Bone marrow (tissue), 2 donors: ENCODE measurements at places on chromosomes 6 and 20.

GRCh38 chr6:33088258-33088930 is 12.6 kb downstream of the HLA-DPB1 start:
- no peak for DNase-seq

- DNase-seq, result peak; percentile 97
Observed at GRCh38 chr6:110944681-110945151, 13.8 kb upstream of the GTF3C6 start.

GRCh38 chr6:137882225-137882961 is 15.3 kb downstream of the TNFAIP3 start:
- no peak for DNase-seq

GRCh38 chr6:35016502-35017321 is 124.4 kb downstream of the TCP11 start:
- no peak for DNase-seq

GRCh38 chr20:2564406-2564805 is 28.0 kb downstream of the TMC2 start:
- DNase-seq, result no peak

DNA sequence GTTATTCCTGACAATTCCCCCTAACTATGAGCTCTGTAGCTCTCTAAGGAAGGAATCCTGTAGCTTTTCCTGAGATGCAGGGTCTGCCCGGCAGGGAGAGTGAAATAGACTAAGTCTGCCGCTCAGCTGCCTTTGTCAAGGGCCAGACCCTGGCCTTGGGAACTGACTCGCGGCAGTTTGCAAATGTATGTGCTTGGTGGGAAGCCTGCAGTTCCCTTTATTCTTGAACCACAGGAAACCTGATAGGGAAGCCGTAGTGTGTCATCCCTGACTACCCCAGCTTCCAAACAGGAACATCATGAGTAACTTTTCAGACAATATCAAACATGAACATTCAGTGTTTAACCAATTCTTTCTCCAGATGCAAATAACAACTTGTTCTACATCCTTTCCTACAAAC is 78.7 kb upstream of the IFNGR1 start:
- no peak for DNase-seq

GRCh38 chr20:25985597-25985996 is 288.9 kb upstream of the ZNF337 start:
- DNase-seq, result no peak

DNA sequence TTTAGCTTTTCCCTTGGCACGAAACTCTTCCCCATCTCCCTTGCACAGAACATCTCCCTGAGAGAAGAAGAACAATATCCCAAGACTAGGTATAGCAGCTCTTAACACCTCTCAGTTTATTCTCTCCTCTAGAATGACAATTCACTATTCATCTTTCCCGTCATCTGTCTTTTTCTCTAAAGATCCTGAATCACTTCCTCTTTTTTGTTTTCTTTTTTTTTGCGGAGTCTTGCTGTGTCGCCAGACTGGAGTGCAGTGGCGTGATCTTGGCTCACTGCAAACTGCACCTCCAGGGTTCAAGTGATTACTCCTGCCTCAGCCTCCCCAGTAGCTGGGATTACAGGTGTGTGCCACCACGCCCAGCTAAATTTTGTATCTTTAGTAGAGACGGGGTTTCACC is 574.4 kb upstream of the MAP3K7 start:
- DNase-seq, result peak; percentile 10

DNA sequence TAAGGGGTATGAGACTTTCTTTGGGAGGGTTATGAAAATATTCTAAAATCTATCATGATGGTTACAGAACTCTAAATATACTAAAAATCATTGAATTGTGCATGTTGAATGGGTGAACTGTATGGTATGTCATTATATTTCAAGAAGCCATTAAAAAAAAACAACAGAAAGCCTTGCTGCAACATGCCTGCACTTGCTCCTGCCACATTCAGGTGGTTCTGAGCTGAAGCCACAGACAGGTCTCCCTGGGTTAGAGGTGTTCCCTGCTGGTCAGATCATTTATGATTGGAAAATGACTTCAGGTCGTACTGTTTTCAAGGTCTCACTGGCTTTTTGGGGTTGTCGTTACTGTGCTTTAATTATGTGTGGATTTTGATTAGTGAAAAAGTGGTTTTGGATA is 13.3 kb downstream of the GMPR start:
- DNase-seq, result no peak

- no peak for DNase-seq
Observed at GRCh38 chr6:27505209-27506027, 32.5 kb upstream of the ZNF184 start.

DNA sequence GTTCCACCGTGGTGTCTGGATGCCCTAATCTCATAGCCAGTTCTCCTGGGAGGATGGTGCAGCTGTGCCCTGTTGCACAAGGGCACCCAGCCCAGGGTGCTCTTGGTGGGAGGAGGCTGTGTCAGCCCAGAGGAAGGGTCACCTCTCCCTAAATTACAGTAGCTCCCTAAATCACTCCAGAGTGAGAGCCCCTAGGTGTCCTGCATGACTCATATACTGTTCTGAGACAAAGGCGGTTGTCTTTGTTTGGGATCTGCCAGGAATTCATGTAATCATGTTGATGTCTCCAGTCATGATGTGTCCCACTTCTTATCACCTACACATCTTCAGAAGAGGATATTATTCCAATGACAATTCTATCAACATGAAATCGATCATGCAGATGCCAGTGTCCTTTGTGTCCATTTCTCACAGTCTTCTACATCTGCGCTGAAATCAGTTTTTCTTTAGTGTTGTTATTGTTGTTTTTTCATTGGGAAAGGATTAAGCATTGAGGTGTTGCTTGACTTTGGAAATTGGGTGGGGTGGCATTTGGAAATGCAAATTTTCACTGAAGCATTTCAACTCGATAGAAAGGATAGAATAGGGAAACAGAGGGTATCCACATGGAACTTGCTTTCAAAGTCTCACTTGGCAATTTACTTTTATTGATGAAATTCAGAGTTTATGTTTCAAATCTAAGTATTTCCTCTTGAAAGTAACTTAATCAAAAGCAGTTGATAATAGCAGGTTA is 19.5 kb downstream of the PERP start:
- no peak for DNase-seq

DNA sequence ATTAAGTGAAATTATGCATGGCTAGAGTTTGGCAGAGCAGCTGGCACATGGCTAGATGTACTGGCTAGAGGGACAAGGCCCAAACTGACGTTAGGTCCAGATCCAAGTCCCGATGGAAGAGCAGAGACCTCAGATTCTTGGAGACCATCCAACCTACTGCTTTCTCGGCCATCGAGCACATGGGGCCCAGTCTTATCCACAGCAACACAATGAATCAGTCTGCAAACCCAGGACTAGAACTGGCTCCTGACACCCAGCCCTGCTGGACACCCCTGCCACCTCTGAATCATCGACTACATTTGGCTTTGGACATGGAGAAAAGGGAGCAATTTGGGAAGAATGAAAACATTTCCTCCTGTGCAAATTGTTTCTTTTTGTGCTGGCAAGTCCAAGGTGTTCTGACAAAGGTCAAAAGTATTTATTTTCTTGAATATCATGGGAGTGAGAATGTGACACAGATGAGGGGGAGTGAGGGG is 23.9 kb upstream of the YWHAB start:
- DNase-seq, result no peak

DNA sequence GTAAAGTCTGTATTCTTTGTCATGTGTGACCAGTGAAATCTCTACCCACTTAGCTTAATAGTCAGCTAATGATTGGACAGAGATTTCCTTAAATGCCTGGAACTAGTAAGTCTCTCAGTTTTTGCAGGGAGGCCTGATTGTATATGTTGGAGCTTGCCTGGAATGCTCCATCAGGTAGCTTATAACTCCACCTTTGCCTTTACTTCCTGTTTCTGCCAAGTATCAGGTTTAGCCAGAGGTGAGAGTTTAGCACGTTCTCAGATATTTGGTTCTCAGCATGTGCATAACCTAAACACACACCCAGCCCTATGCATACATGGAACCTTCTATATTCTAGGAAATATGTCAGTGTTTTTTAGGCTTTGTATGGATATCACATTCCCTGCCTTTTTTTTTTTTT is 435.3 kb downstream of the CDKAL1 start:
- no peak for DNase-seq

- DNase-seq, result no peak
Observed at GRCh38 chr6:15615802-15616201, 47.0 kb downstream of the DTNBP1 start.

GRCh38 chr6:19749722-19750121 is 87.4 kb upstream of the ID4 start:
- no peak for DNase-seq

GRCh38 chr6:44339301-44339700 is 3.1 kb upstream of the SPATS1 start:
- DNase-seq, result no peak

DNA sequence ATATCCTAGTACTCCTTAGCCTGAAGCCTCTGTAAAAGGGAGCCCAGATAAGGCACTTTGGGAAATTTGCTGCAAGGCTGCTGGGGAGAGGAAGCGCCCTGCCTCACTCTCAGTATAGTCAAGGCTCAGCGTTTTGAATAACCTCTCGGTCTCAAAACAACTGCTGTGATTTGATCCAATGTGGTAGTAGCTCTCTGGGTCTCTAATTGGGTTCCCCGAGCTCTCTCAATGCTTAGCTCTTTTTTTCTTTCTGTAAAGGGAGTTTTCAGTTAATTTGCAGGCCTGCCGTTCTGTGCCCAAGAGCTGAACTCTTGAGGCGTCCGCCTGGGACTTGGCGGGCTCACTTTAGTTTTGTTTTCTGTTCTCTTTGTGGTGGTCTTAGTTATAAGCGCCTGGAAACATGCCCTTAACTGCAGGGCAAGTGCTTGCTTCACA is 41.2 kb downstream of the ZHX3 start:
- peak; percentile 15 for DNase-seq

DNA sequence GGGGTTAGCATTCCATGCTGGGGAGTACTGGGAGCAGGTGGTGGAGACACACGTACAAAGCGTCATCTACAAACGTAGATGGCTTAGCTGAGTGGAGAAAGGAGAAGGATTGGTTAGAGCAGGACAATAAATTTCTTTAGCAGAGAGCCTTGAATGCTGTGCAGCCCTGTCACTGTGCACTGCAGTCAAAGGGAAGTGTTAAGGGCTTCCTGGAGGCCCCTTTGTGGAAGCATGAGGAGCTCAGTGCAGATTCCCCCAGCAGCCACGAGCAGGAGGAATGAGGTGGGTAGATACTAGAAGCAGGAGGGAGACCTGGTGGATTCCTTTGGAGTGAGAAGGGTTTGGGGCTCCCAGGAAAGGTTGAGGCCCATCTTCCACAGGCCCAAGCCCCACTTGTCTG is 6.1 kb upstream of the TREML4 start:
- no peak for DNase-seq

- DNase-seq, result no peak
Observed at GRCh38 chr20:5656126-5656525, 94.1 kb upstream of the SHLD1 start.

GRCh38 chr6:26597821-26598220 is 1.1 kb downstream of the ABT1 start:
- DNase-seq, result no peak

- DNase-seq, result no peak
Observed at GRCh38 chr6:1387876-1388629, 1.3 kb upstream of the FOXF2 start.

DNA sequence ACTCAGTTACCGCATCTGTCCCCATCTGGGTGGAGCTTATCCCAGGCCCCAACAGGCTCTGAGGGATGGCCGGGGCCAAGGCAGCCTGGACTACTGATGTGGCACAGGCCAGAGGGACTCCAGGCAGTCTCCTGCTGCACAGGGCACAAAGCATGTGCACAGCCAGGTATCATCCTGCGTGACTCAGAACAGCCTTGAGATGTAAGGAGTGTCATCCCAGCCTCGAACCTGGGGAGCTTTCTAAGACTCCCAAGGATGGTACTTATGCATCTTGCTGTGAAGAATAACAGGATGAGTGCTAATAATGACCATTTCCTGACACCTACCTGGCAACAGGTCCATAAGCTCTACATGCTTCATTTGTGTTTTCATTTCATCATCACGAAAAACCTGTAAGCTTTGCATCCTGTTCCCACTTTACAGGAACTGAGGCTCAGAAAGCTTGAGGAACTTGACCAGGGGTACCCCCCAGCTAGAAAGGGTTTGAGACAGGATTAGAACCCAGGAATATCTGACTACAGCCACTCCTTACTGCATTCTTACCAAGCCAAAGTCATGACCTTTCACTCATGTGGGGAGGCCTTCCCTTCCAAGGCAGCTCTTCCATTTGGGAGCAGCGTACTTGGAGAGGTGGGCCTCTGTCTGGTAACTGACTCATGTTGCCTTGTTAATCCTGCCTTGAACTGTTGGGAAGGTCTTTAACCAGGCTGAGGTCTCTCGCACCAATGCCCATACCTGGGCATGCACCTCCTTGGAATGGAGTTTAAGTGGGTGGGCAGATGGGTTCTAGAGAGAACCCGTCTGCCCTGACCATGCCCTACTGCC is 1.9 kb downstream of the TRIB3 start:
- no peak for DNase-seq

GRCh38 chr6:119484598-119484997 is 135.0 kb upstream of the MAN1A1 start:
- no peak for DNase-seq

- DNase-seq, result no peak
Observed at GRCh38 chr20:44523746-44524145, 1.9 kb upstream of the SERINC3 start.

DNA sequence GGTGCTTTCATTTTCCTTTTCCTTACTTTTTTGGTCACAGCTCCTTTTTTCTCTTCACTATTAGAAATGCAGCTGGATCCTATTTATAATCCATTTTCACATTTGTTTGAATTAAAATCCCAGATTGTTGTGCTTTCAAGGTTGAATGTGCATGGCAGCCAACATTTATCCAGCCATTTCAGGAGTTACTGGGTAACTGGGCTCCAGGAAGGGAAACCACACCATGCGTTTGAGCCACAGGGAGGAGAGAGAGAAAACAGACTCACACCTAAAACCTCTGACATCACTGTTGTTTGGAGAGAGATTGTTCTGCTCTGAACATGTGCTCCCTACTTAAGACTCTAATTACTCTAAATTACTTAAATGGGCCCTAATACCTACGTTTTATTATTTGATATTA is 173.4 kb downstream of the BMP2 start:
- DNase-seq, result no peak

DNA sequence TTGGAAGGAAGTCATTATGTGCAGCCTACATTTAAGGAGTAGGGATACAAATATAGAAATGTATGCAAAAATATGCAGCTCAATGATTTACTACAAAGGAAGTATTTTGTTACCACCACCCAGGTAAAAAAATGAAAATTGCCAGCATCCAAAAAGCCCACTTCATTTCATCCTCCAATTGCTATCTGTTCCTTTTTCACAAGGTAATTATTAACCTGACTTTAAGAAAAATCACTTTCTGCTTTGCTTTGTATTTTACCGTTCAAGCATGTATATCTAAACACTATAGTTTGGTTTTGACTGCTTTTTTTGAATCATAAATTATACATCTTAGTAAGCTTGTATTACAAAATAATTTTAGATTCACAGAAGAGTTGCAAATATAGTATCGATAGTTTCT is 768.5 kb upstream of the GJE1 start:
- no peak for DNase-seq

GRCh38 chr6:77015350-77015749 is 447.9 kb downstream of the HTR1B start:
- no peak for DNase-seq

DNA sequence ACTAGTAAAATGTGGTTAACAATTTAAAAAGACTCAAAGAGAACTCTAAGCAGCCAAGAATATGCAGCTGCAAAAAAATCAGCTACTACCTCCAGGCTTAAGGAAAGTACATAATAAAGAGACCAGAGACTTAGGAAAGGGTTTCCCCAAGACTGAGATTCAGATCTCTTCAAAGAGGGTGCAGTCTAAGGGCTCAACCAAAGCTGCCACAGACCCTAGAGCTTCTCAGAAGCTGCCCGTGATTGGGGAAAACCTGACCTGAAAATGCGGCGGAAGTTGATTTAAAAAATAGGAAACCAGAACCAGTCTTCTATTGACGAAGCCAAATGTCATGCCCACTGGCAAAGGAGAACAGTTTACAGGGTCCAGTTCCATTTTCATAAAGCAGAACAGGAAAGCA is 516.8 kb upstream of the MARCKS start:
- DNase-seq, result no peak
